ENCODE measurements at places on chromosomes 5 and 9. TPM values are rescaled to one million over a fixed set of nuclear protein-coding genes. Genes with fewer than 3 reads are reported as not detected.

SAXO1 gene
- polyA plus RNA-seq: 0.06 TPM

NTNG2 gene
- 0.28 TPM for polyA plus RNA-seq

AK3 gene
- polyA plus RNA-seq: 43.6 TPM

MACIR gene
- polyA plus RNA-seq: 13.6 TPM

BHMT gene
- polyA plus RNA-seq: not detected

CCDC192 gene
- polyA plus RNA-seq: 0.88 TPM

ANKRD34B gene
- polyA plus RNA-seq: 0.08 TPM

SPINK5 gene
- polyA plus RNA-seq: 0.41 TPM

CCL27 gene
- polyA plus RNA-seq: 0.67 TPM

SLC6A7 gene
- 0.22 TPM for polyA plus RNA-seq

FSD1L gene
- polyA plus RNA-seq: 18.1 TPM

IL4 gene
- polyA plus RNA-seq: not detected

GRM6 gene
- polyA plus RNA-seq: 0.72 TPM

NPR3 gene
- 12.0 TPM for polyA plus RNA-seq

ADAMTS16 gene
- 7.4 TPM for polyA plus RNA-seq

ANKRD18B gene
- 0.08 TPM for polyA plus RNA-seq

C9 gene
- 0.34 TPM for polyA plus RNA-seq

SARDH gene
- 5.6 TPM for polyA plus RNA-seq

GRXCR2 gene
- polyA plus RNA-seq: not detected

SLC36A1 gene
- 21.6 TPM for polyA plus RNA-seq

FPGS gene
- polyA plus RNA-seq: 48.6 TPM

PCDHGB7 gene
- polyA plus RNA-seq: 9.9 TPM

ANGPTL2 gene
- polyA plus RNA-seq: 49.4 TPM

SLC23A1 gene
- polyA plus RNA-seq: 0.48 TPM

ICE1 gene
- 25.5 TPM for polyA plus RNA-seq

GPR150 gene
- 0.22 TPM for polyA plus RNA-seq

MRPL36 gene
- 32.8 TPM for polyA plus RNA-seq

OR1N2 gene
- not detected for polyA plus RNA-seq

CD74 gene
- 195 TPM for polyA plus RNA-seq

ORM2 gene
- polyA plus RNA-seq: 0.37 TPM

STPG3 gene
- polyA plus RNA-seq: not detected

FAM169A gene
- polyA plus RNA-seq: 0.44 TPM

FBXO4 gene
- 8.3 TPM for polyA plus RNA-seq

ZFP37 gene
- 3.5 TPM for polyA plus RNA-seq

CDO1 gene
- 15.4 TPM for polyA plus RNA-seq

SPINK4 gene
- 0.52 TPM for polyA plus RNA-seq

SLC6A3 gene
- polyA plus RNA-seq: not detected

PCDHA10 gene
- polyA plus RNA-seq: 0.25 TPM

NR2F1 gene
- polyA plus RNA-seq: 3.9 TPM

SPAAR gene
- 2.3 TPM for polyA plus RNA-seq

IL11RA gene
- 96.1 TPM for polyA plus RNA-seq

NANS gene
- 27.9 TPM for polyA plus RNA-seq

CDHR2 gene
- 0.17 TPM for polyA plus RNA-seq

PTGES gene
- polyA plus RNA-seq: 9.2 TPM

DMRTA1 gene
- 0.05 TPM for polyA plus RNA-seq

PRRX2 gene
- 2.9 TPM for polyA plus RNA-seq

SLC36A2 gene
- 0.49 TPM for polyA plus RNA-seq

CACNA1B gene
- polyA plus RNA-seq: 1.3 TPM

FOXD4L3 gene
- not detected for polyA plus RNA-seq

CAAP1 gene
- polyA plus RNA-seq: 15.2 TPM

RIOK2 gene
- polyA plus RNA-seq: 29.5 TPM

SELENOP gene
- 166 TPM for polyA plus RNA-seq
